Left kidney (tissue), 8 donors: ENCODE measurements at places on chromosomes 11 and 22. TPM values are rescaled to one million over a fixed set of nuclear protein-coding genes. Genes with fewer than 3 reads are reported as not detected.

CTSC gene
- polyA plus RNA-seq: 223 TPM

BEST1 gene
- polyA plus RNA-seq: 4.1 TPM

HBB gene
- polyA plus RNA-seq: 98.9 TPM

SOX6 gene
- 25.0 TPM for polyA plus RNA-seq

MAJIN gene
- 0.88 TPM for polyA plus RNA-seq

FOLR1 gene
- 50.8 TPM for polyA plus RNA-seq

OR8G5 gene
- not detected for polyA plus RNA-seq

RPS6KB2 gene
- polyA plus RNA-seq: 40.4 TPM

- no peak for DNase-seq
These were observed 1.4 kb upstream of the AP5B1 start for GRCh38 chr11:65781962-65782815.

- DNase-seq: no peak
These were observed 50.5 kb upstream of the CARS1 start for GRCh38 chr11:3107608-3108182.

GRCh38 chr11:118310271-118310670 is 5.7 kb downstream of the CD3E start:
- no peak for DNase-seq

DNA sequence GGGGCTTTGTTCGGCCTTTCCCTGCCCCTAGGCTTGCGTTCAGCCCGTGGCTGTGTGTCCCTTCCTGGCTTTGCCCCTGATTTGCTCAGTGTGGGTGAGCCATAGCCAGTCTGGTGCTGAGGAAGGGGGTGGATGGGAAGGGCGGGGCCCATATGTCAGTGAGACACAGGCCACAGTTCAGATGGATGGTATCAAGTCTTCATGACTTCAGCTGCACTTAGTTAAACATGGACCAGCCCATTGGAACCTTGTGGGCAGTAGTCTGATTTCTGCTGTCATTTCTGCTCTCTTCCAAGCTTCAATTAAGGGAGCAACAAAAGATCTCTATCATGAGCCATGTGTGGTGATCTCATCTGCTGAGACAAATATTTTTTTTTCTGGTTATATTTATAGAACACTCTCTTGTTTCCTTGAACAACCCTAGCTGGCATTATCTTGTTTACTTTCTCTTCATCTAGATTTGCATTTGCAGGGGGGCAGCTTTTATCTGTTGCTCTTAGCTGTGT is 21.6 kb upstream of the PEX26 start:
- DNase-seq: no peak

- no peak for DNase-seq
These were observed 68.3 kb downstream of the CCDC83 start for GRCh38 chr11:85923455-85923854.

- DNase-seq: no peak
These were observed 7.6 kb downstream of the C11orf58 start for GRCh38 chr11:16745950-16746605.

DNA sequence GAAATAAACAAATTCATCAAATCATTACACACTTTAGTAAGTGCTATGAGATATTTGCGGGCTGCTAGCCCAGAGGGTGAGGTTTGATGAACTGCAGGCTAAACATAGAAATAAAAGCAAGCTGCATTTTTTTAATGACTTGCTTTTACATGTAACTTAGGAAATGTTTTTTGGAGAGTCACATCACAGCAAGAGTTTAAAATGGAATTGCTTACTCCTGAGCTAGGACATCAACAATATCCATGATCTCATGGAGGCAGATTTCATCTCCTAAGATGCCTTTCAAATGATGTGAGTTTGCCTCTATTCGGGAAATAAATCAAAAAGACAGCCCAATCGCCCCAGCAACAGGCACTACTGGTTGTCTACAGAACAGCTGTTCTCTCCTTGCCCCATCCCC is 73.4 kb upstream of the CD44 start:
- no peak for DNase-seq

- no peak for DNase-seq
These were observed 356.4 kb downstream of the DYNC2H1 start for GRCh38 chr11:103465555-103466140.

GRCh38 chr11:107196732-107197131 is 178.5 kb upstream of the GUCY1A2 start:
- DNase-seq: no peak

DNA sequence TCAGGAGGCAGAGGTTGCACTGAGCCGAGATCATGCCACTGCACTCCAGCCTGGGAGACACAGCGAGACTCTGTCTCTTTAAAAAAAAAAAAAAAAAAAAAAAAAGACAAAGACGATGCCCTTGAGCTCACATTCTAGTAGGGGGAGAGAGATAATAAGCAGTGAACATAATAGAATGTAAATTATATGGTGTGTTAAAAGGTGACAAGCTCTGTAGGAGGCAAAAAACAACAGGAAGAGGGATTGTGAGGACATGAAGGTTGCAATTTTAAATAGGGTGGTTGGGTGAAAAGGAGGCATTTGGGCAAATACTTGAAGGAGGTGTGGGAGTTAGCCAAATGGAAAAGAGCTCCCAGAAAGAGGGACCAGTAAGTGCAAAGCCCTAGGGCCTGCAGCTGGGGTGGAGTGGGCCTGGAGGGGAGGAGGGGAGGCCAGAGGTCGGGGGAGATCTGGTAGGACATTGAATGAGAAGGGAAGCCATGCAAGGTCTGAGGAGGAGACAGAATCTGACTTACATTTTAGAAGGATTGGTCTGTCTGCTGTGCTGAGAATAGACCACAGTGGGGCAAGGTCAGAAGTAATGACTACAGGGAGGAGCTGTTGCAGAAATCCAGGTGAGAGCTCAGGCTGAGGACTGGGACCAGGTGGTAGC is 26.6 kb downstream of the P2RY2 start:
- no peak for DNase-seq

- DNase-seq: no peak
These were observed 92.0 kb downstream of the ZC3H12C start for GRCh38 chr11:110185121-110185591.

DNA sequence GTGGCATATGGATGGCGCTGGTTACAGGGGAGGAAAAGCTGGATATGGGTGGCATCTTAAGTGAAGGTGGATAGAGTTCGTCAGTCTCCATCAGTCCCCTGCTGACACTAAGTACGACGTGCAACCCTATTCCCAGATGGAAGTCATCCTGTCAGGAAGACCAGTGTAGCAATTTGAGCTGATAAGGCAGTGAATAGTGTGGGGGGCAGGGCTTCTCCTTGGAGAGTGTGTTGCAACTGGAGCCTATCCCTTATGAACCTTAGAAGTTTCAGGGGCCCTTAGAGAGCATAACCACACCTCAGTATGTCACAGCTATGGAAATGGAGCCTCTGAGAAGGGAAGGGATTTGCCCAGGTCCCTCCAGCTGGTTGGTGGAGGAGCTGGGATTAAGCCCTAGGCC is 36.1 kb upstream of the ANKK1 start:
- no peak for DNase-seq

GRCh38 chr11:1310318-1310687 is 871 bp upstream of the TOLLIP start:
- no peak for DNase-seq

DNA sequence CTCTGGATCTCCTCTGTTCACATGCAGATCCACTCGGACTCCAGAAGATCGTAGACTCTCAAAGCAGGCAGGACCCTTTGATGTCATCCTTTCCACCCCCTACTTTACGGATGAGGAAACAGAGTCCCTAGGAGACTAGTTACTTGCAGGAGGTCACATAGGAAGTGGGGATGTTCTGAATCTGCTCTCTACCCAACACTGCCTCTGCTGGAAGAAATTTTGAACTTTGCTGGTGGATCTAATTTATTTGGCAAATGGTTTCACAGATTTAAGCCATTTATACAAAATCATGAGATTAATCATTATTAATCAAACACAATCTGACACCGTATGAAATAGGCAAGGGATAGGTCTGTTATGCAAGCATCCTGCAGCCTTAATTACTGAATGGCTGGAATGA is 55.0 kb upstream of the USP47 start:
- DNase-seq: peak; percentile 41

- no peak for DNase-seq
These were observed 1.3 kb downstream of the SLC39A13 start for GRCh38 chr11:47409440-47410369.

- DNase-seq: no peak
These were observed 53.3 kb upstream of the CLDN5 start for GRCh38 chr22:19577422-19577966.

DNA sequence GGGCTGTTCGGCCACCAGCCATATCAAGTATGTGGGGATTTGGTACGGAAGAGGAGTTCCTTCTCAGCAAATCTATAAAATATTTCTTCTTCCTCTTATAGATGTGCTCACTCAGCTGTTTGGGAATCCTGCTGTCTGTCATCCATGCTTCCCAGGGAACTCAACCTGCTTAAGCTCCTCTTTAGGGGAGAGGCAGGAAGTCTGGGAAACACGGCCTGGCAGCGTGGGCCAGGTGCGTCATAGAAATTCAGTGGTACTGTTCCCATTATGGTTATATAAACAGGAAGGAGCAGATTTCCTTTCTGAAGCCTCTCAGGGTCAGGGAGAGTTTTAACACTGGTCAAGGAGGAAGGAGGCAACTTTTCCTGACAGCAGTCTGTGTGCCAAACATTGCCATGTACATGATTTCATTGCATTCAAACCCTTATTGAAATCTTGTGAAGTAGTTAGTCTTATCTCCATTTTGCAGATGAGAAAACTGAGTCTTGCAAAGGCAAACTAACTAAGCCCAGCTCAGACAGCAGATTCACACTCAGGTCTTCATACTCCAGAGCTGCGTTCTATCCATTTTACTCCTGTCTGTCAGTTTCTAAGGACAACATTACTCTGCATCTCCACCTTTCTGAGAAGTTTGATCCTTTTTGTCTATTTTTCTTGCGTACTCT is 35.4 kb upstream of the AMOTL1 start:
- no peak for DNase-seq

- DNase-seq: no peak
These were observed 6.4 kb downstream of the CDCA5 start for GRCh38 chr11:65077451-65077850.

DNA sequence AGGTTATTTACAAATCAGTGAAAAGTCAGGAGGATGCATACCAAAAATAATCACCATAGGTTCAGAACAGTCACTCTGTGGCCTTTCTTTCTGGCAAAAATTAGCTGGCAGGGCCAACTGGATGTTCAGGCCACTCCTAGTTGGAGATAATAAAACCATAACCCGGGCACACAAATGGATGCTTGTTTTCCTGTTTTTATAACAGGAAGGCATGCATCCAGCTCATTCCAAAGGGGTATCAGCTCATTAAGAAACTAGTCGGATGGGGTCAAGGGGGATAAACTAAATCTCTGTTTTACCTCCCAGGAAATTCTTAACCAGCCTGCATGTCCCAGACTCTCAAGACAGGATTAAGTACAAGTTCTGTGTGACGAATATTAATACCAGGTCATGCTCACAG is 81.0 kb downstream of the FBXO7 start:
- DNase-seq: no peak

- DNase-seq: no peak
These were observed 56.2 kb upstream of the CSNK2A3 start for GRCh38 chr11:11409224-11409623.

DNA sequence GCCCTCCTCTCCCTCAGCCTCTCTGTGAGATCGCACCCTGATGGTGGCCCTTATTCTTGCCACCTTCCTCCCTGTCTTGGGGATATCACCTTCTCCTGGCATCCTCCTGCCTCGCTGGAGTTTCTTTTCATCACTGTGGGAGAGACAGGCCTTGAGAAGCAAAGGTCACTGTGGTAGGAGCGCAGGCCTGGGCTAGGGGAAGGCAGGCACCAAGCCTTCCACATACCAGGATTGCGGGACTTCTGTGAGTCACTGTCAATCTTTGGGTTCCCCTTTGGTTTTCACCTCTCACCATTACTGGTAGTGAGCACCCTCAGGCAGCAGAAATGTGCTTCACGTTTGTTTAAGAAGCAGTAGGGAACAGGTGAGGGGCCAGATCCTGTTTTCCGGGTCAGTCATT is 31.2 kb upstream of the B3GAT1 start:
- DNase-seq: no peak

DNA sequence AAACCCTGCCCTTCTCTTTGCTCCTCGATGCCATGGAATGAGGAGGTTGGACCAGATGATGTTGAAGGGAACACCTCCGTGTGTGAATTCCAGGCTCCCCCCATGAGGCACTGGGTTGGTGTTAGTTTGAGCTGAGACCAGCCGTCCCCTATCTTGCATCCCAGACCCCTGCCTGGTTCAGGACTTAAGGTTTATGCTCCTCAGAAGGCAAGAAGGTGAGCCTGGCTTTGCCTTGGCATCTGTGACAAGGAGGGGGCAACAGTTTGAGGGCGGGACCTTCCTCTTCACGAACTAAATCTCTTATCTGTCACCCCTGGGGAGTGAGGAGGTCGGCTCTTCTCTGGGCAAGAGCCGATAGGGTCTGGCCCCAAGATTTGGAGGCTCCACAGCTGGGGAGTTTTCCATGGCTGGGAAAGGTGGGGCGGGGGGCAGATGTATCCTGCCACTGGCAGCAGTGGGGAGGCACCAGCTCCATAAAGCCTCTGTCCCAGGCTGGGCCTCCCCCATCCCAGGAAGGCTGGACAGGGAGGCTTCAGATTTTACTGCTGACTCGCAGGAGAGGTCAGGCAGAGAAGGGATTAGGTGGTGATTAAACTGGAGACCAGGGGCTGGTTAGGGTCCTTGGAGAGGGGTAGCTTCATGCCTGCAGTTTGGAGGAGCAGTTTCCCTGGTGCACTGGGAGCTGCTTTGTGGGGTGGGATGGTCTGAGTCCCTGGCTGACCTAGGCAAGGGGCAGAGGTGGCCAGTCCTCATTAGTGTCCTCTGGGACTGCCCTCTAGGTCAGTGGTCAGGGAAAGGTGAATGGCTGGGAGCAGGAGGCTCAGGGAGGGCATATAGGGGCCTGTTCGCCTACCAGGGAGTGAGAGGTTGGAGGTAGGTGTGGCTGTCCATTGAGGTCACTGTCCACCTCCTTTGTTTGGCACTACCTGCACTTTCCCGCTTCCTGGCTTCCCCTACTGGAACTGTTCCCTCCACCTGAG is 1.1 kb downstream of the SEC14L2 start:
- no peak for DNase-seq

- DNase-seq: no peak
These were observed 25.6 kb upstream of the CD5 start for GRCh38 chr11:61076506-61077304.

DNA sequence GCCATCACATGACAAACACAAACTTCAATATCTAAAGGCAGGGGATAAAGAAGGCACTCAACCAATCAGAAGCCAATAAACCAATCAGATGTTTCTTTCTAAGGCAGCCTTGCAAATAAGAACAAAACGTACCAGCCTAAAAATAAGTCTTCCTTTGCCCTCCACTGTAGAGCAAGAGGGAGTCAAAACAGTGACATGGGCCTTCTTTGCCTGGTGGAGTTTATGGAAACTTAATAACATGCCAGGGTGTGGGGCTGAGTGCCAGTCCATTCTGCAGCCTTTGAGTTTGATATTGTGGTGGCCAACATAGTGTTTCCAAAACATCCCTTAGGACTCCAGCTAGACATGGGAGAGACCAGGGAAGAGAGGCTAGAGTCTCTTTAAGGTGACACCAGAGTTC is 126.1 kb upstream of the NECTIN1 start:
- DNase-seq: no peak

GRCh38 chr11:110200241-110200640 is 96.2 kb downstream of the RDX start:
- no peak for DNase-seq
